ENCODE measurements at places on chromosomes 6 and 20. TPM values are rescaled to one million over a fixed set of nuclear protein-coding genes. Genes with fewer than 3 reads are reported as not detected.

DNA sequence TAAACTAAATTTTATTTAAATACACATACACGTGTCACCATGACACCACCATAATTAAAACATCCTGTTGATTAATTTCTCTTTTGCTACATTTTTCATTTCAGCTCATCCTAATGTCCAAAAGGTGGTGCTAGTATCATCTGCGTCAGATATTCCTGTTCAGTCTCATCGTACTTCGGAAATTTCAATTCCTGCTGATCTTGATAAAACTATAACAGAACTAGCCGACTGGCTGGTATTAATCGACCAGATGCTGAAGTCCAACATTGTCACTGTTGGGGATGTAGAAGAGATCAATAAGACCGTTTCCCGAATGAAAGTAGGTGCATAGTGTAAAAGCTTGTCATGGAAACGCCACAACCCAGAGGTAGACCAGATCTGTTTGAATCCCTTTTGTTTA, 263.4 kb downstream of the UTRN start:
- no peak for DNase-seq

- DNase-seq = no peak
Observed at GRCh38 chr20:3723284-3723683, 9.2 kb upstream of the HSPA12B start.

The LTB gene
- 30.5 TPM for total RNA-seq

The FAM83D gene
- total RNA-seq = 23.5 TPM

- DNase-seq = no peak
Observed at GRCh38 chr6:130162421-130162820, 60.3 kb downstream of the SAMD3 start.

GRCh38 chr6:130122243-130122642, 100.5 kb downstream of the SAMD3 start:
- DNase-seq = no peak

DNA sequence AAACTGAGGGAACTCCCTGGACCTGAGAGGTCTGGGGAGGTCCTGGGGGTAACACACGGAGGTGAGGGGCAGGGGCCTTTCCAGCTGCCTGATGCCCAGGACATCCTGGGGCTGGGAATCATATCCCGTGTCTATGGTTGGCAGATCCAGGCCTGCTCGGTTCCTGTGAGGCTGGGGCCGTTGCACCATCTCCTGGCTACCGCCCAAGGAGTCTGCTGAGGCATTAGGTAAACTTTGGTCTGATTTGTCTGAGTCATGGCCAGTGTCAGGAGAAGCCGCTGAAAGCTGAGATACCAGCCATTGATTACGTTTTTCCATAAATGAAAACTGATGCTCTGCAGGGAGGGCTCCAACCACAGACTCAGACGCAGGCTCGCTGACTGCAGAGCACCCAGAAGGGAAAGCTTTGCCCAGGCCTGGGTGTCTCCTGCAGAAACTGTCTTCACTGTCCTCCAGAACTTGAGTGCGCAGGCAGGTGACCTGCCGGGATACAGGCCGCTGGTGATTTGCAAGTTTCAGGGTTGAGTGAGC, 14.2 kb downstream of the TRAF3IP2 start:
- DNase-seq = peak; percentile 92

The CD93 gene
- 441 TPM for total RNA-seq

- DNase-seq = peak; percentile 83
Observed at GRCh38 chr6:53956068-53956711, 155.1 kb upstream of the MLIP start.

The DACT2 gene
- not detected for total RNA-seq

The JPH2 gene
- 0.17 TPM for total RNA-seq

GRCh38 chr6:62612471-62612870, 326.4 kb upstream of the KHDRBS2 start:
- no peak for DNase-seq

DNA sequence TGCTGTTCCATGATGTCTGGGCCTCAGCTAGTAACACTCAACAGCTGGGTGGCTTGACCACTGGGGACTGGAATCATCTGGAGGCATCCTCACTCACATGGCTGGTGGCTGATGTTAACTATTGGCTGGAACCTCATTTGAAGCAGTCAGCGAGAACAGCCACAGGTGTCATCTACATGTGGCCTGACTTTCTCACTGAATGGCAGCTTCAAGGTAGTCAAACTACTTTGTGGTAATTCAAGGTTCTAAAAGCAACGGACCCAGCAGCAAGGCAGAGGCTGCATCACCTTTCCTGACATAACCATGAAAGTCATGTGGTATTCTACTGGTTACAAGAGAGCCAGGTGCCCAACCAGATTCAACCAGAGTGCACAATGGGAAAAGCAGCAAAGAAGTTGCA, 115.9 kb upstream of the DST start:
- no peak for DNase-seq

DNA sequence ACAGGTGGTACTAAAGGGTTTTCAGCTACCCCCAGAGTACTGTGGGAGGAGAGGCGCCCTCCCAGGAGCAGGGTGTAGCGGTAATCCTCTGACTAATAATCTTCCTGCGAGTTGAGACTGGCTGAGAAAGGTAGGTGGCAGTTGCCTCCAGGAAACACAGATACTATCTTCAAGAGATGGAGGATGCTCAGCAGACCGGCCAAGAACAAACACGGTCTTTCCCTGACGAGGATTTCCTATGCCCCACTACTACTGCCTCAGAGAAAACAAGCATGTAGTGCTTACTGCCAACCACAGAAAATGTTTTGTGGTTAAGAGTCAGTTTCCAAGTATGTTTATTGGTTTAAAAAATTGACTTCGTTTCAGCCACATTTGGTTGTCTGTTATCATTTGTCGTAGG, 26.8 kb downstream of the C6orf89 start:
- peak; percentile 4 for DNase-seq

DNA sequence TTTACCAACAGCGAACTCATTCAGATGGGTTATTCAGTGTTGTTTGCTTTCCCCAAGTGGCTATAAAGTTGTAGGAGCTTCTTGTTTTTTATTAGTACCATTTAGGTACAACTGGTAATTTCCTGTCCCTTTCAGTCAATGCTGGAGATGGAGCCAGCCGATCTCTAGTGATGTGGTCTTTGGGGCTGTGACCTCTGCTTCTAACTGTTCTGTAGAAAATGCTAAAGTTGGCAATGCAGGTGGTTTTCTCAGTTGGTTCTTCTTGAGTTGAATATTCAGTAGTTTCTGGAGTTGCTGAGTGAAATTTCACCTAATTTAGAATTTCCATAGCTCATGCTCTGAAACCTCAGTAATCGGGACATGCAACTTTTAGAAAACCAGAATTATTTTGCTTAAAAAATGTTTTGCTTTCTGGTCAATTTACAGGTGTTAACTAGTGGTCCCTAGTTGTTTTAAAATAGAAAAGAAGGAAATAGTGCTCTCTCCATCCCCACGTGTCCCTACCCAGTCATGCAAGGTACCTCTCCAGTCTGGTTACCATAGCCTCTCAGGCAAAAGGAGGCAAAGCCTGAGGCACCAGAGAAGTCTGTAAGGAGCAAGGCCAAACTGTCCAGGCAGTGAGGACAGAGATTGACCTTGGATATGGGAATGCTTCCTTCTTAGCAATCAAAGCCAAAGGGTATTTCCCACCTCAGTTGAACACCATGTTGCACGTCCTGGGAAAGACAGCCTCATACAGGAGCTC, 27.3 kb upstream of the GABRR1 start:
- DNase-seq = no peak

DNA sequence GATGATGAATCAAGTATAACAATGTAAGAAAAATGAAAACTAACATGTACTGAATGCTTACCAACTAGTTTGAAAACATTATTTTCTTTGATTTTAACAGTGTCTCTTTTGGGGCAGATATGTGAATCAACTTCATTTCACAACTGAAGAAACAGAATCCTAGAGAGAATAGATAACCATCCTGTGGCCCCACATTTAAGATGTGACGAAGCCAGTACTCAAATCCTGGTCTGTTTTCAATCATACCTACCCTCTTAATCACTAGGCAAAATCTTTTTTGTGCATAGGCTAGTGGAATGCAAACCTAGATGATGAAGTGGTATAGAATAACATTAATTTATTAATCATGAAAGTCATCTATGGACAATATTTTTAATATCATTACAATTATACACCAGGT, 371.6 kb upstream of the EPHA7 start:
- no peak for DNase-seq

DNA sequence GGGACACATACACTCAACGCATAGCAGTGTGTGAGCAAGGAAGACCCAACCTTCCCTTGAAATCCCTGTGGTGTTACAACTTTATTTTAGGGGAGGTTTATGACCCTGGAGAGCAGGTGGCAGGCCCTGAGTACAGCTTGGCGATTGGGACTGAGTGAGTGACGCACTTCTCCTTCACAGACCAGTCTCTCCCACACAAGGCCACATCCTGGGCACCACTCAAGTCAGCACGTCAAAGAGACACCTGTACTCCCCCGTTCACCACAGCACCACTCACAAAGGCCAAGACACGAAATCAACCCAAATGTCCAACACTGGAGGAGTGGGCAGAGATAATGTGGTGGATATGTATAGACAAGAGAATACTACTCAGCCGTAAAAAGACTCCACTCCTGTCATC, 57.0 kb upstream of the FRMD1 start:
- DNase-seq = no peak

DNA sequence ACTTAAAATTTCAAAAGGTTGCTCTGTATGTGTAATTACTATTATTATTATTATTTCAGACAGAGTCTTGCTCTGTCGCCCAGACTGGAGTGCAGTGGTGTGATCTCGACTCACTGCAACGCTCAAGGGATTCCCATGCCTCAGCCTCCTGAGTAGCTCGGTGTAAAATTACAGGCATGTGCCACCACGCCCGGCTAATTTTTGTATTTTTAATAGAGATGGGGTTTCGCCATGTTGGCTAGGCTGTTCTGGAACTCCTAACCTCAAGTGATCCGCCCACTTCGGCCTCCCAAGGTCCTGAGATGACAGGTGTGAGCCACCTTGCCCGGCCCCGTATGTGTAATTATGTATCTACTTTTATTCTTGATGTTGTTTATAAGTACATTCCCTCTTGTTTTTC, 65.3 kb upstream of the ZNF217 start:
- DNase-seq = no peak

- DNase-seq = peak; percentile 89
Observed at GRCh38 chr20:49541733-49542513, 26.0 kb downstream of the PTGIS start.

The ADTRP gene
- total RNA-seq = 0.47 TPM

- peak; percentile 64 for DNase-seq
Observed at GRCh38 chr6:163460307-163460782, 45.8 kb downstream of the QKI start.

DNA sequence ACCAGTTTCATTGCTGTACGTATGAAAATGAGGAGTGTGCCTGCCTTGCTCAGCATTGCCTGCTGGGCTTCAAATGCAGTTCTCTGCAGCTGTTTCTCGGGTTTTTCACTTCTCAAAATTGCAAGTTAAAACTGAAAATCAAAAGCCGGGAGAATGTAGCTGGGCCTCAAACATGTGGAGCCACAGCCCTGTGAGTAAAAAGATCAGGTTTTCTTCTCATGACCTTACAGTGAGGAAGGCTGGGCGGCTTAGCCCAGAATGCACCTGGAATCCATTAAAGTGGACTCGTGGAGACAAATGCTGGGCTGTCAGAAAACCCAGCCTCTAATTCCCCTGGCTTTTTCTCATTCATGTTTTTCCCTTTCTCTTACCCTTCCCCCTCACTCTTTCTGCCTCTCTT, 34.4 kb downstream of the DSE start:
- no peak for DNase-seq

All from dermis blood vessel endothelial cell (primary cell).